Stimulated activated CD4-positive, alpha-beta T cell treated with anti-CD3 and anti-CD28 coated beads, Interleukin-1b, Interleukin-23, amount 100 ng/mL, for 1 hour (primary cell): ENCODE measurements at places on chromosomes 5 and 9.

DNA sequence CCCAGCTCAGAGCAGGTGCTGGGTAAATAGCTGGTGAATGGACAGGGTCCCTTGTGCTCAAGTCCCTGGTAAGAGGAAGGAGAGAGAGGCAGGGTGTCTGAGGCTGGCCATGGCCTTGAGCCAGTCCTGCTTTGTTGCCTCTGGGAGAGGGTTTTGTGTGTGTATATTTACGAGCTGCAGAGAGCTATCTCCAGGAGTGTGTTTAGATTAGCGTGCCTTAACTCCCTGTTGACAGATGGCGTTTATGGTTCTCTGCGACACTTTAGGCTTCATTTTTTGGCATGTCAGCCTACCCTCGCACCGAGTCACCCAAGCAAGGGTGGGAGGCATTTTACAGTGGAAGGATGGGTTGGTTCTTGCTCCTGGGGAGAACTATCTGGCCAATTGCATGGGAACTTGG is 22.2 kb downstream of the HMCN2 start:
- DNase-seq: no peak

DNA sequence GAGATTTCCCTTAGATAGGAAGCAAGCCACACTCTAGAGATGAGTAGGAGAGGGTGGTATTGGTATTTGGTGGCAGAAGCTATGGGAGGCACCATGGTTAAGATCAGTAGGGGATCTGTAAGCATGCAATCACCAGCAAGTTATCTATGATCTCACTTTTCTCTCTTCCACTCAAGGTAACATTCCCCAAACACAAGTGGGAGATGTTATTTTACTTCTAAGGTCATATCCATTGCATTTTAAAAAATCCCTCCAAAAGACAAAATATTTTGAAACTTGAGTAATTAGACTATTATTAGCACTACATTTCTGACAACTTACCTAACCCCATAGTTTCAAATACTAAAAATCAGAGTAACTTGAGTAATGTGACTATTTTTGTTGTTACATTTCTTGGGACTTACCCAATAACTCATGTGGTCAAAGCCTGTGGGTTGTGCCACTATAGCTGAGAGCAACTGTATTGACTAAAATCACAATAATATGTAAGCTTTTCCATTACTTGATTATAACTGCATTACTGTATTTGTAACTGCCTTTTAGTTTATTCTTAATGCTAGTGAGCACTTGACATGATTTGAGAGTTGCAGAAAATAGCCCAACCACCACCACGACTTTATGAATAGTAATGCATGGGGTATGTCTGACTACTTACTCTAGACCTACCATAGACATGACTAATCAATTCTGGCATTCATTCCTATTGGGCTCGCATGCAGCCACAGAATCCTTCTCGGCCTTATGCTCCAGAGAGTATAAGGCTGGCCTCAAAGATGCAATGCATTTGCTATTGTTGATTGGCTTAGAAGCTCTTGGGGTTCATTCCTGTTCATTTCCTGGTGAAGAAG is 264.7 kb downstream of the TRIM32 start:
- no peak for DNase-seq

DNA sequence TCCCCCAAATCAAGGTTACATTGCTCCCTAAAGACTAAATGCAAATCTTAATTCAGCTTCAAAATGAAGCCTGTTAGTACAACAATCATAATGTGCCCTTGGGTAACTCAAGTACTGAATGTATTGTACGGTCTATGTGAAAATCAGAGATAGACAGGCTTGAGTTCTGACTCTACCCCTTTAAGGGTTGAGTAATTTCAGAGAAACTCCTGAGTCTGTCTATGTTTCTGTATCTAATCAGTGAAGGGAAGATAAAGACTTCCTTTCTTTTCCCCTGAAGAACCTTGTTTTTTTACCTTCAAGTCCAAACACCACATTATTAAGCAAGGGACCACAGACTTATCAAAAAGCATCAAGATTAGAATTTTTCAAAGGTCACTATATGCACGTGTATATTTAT is 108.2 kb downstream of the MPDZ start:
- DNase-seq: no peak

DNA sequence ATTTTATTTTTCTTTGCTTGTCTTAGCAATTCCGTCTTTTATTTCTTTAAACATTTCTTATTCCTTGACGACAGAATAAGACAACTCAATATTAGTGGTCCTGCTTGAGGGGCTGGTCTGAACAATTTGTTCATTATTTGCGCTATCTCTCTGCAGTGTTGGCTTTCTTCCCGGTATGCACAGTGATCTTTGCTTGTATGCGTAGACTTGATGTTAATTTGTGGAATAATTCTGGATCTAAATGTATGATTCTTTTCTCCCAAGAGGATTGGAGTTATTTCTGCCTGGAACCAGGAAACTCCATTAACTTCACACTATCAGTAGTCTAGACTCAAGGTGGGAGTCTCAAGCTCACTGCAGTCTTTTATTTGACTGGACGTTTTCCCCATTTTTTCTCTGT is 80.4 kb downstream of the KDM4C start:
- no peak for DNase-seq

- no peak for DNase-seq
Measured at GRCh38 chr5:173310861-173311785, 17.1 kb downstream of the STC2 start.

- DNase-seq: no peak
Measured at GRCh38 chr5:58683567-58683966, 100.7 kb downstream of the RAB3C start.

DNA sequence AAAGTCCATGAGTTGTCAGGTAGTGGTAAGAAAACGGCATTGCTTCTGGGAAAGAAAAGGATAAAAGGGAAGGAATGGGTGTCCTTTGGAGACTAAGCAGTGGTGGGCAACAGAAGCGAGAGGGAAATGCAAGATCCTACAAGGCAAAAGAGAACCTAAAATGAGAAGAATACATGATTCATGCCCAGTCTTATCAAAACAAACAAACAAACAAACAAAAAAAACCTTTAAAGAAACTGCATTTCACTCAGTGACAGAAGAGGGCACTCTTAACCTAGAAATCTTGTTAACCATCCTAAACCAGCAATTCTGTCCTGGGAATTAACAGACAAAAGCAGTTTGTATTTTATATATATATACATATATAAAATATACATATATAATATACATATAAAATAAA is 88.5 kb downstream of the SUSD1 start:
- no peak for DNase-seq

GRCh38 chr9:89207026-89207425 is 28.4 kb upstream of the SHC3 start:
- no peak for DNase-seq

- no peak for DNase-seq
Measured at GRCh38 chr5:167440846-167441245, 850.6 kb upstream of the WWC1 start.

- DNase-seq: no peak
Measured at GRCh38 chr9:23539311-23539710, 286.7 kb downstream of the ELAVL2 start.

- DNase-seq: no peak
Measured at GRCh38 chr9:91954841-91955471, 4.9 kb upstream of the ROR2 start.

GRCh38 chr9:107948086-107948485 is 458.5 kb upstream of the KLF4 start:
- no peak for DNase-seq

DNA sequence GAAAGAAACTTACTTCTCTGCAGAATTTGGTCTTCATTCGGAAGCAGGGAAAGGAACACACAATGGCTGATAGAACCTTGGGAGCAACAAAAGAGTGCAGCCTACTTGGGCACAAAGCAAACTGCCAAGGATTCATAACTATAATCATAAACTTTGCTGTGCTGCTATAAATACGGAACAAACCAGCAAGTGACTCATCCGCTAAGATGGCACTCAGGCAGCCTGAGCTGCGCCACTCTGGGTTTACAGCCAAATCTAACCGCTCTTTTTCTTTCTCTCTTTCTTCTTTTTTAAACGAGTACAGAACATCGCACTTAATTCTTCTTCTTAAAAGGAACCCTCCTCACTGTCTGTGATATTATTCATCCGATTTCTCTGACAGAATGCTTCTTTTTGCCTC is 81.1 kb downstream of the PTPN3 start:
- DNase-seq: no peak

DNA sequence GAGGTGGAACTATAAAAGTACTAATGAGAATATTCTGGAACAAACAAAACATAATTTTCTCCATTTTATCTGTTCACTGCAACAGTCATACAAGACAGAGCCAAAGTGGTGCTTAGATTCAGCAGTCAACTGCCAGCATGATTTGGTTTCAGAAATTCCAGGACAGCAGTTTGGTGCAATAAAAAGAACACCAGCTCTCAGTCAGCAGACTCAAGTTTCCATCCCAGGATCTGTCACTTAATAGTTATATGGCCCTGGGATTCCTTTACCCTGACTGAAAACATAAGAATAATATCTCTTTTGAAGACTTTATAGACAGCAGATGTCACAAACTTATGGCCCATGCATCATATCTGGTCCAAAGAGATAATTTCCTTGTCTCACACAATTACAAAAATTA is 92.8 kb upstream of the RASEF start:
- no peak for DNase-seq

DNA sequence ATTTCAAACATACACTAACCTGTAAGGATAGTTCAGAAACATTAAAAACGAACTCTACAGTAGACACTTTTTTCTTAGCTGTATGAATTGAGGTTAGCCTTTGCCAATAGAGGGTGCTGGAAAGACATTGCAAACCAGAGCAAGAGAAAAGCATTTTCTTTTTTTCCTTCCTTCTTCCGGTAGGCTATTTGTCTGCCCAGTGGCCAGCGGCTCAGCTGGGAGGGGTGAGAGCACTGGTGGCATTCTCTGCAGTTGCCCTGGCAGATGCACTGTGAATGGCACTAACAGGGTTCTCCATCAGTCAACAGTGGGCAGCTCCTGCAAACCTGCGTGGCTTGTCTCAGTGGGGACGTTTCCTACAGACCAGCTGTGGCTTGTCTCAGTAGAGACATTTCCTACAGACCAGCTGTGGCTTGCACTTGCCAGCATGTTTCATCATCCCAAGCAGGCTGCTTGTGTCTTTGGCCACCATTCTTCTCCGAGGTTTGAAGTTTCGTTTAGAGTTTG is 984.5 kb upstream of the CDH18 start:
- no peak for DNase-seq

GRCh38 chr5:126483156-126483555 is 59.9 kb downstream of the GRAMD2B start:
- no peak for DNase-seq

DNA sequence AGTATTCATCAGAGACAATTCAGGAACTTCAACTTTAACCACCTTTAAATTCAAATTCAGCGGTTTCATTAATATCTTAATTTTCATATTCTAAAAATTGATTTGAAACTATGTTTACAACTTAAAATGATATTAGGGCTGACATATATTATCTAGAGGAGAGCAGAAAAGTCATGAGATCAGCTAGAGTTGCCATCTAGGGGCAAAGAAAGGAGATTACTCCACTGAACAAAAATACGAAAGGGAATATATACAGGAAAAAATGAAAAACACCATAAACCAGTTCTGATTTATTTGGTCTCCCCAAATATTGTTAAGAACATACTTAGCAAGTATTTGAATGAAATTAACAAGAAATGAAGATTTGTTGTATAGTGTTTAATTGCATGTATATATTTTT is 946.3 kb downstream of the DTWD2 start:
- no peak for DNase-seq

DNA sequence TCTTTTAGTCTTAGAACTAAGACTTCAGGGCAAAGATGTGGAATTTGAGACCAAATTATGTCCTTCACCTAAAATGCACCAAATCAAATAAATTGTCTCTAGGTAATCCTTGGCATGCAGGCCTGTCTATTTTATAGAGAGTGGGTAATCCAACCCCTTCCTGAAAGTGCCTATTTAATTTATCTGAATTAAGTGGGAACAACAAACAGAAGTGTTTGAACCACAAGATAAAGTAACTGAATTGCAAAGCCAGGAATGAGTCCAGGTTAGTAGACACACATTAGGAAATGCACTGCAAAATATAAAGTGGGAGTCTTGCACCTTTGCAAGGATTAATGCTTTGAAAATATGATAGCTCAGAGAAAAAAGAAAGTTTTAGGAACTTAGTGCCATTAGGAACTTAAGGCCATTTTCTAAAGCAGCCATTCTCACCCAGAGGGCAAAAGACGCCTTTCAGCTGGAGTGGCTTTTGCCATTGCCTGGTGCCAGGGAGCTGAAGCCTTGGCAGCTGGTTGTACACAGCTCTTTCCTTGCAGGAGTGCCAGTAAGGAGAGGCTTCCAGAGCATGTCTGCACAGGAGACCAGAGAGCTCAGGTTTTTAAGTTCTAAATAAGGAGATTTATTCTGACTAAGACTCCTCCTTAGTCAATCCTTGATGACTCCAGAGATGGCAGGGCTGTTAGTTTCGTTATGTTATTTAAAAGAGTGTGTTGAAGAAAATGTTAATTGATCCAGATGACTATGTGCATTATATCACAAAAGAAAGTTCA is 151.7 kb upstream of the ELL2 start:
- DNase-seq: no peak

DNA sequence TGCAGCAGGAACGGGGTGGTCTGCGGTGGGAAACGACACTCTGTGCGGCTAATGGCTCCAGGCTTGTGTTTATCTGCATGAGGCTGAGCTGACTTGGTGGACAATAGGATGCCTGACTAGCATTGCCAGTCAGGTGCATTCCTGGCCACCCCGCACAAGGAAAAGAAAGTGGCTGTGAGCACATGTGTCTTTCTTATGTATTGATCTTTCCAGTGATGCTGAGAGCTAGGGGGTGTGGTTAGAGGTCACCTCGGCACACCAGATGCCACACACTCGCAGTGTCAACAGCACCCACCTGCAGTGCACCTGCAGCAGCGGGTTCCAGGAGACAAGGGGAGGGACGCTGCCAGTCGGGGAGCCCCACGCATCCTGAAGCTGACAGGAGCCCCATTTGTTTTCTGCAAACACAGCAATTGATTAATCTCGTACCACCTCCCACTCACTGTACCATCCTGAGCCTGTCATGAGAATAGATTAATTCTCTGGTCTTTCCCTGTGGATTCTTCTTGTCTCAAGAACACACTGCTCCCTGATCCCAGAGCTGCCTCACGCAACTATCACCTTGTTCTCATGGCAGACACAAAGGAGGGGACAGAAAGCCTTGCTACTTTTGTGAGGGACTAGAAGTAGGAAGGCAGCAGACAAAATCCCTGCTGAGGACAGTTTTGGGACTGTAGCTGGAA is 251.7 kb upstream of the WWC1 start:
- no peak for DNase-seq

GRCh38 chr9:89668216-89668865 is 63.5 kb downstream of the GADD45G start:
- DNase-seq: no peak

DNA sequence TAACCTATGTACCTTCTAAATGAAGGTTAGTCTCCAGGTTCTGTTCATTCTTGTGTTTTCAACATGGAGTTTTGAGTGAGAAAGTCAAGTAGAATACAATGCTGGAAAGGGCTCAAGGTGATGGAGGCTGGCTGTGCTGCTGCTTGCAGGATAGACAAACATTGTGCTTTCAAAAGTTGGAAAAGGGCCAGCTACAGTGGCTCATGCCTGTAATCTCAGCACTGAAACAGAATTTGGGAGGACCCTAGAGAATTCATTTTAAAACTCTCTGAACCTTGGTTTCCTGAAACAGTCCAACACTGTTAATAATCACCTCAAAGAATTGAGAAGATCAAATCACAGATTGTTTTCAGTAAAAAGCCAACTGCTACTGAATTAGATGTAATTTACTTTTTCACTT is 15.4 kb upstream of the IARS1 start:
- DNase-seq: no peak

- no peak for DNase-seq
Measured at GRCh38 chr5:56973473-56973872, 21.6 kb upstream of the MIER3 start.

GRCh38 chr5:104247260-104247659 is 684.7 kb upstream of the NUDT12 start:
- no peak for DNase-seq
